ENCODE measurements at places on chromosomes 5 and 9. TPM values are rescaled to one million over a fixed set of nuclear protein-coding genes. Genes with fewer than 3 reads are reported as not detected.

GRCh38 chr9:89720696-89721175 lies 115.9 kb downstream of the GADD45G start:
- DNase-seq: no peak

DNA sequence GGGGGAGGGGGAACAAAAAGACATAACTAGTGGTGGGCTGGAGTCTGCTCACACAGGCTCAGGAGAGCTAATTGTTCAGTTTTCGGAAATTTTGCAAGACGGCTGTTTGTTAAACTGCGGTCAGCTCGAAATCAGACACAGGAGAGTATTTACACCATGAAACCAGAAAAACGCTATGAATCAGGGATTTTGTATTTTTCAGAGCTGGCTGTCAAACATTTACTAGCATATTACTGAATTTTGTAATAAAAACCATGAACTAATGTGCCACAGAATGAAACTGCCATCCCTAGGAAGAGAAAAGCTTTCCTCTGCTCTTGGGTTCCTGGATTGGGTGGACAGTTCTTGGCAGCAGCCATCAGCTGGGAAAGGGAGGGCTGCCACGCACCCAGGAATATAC lies 45.3 kb downstream of the TRPM3 start:
- DNase-seq: no peak

- DNase-seq: no peak
These were observed 40.4 kb upstream of the HRH2 start for GRCh38 chr5:175617447-175617846.

The EDIL3 gene
- total RNA-seq: 0.32 TPM

The EIF4EBP3 gene
- 6.0 TPM for total RNA-seq

Data from HCT116 (cell line).